Thoracic aorta (tissue), 2 donors: ENCODE measurements at places on chromosomes 11 and 22.

DNA sequence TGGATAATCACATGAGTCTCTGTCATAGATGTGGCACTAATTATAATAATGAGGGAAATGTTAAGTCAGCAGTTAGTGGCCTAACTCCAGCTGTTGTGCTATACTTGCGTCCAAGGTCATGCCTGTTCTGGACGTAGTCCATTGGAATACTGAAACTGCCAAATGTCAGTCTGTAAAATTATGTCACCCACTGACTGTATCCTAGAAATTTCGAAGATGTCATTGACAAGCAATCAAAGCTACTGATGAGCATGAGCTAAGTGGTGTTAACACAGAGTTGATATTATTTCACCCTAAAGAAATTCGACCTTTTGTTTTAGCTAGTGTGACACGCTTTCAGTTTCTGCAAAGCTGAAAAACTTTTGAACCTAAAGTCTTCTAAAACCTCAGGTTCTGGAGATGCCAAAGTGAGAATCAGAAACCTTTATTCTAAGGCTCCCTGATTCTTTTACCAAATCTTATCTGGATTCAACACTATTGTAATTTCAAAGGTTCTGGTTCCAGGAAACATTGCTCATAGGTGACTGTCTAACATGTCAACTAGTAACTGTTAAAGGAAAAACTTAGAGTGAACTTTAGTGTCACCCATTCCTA is 14.9 kb upstream of the ME3 start:
- peak overlapping the region; percentile 69 for H3K27ac ChIP-seq
- H3K36me3 ChIP-seq, result no peaks in the 10 kb centered on the region
- no peak for DNase-seq
- no peaks in the 10 kb centered on the region for H3K4me1 ChIP-seq

- DNase-seq, result no peak
- H3K27ac ChIP-seq, result no peak overlapping the region
- H3K4me3 ChIP-seq, result no peak overlapping the region
- H3K27me3 ChIP-seq, result no peaks in the 10 kb centered on the region
These were observed 2.6 kb upstream of the DSCAML1 start for GRCh38 chr11:117799634-117800033.

- no peak overlapping the region for H3K4me3 ChIP-seq
- no peaks in the 10 kb centered on the region for H3K27me3 ChIP-seq
- peaks cover 4% of the 10 kb centered on the region for H3K4me1 ChIP-seq
- H3K36me3 ChIP-seq, result no peaks in the 10 kb centered on the region
- no peak for DNase-seq
- H3K27ac ChIP-seq, result no peak overlapping the region
These were observed 36.0 kb upstream of the LDLRAD3 start for GRCh38 chr11:35907648-35908431.

DNA sequence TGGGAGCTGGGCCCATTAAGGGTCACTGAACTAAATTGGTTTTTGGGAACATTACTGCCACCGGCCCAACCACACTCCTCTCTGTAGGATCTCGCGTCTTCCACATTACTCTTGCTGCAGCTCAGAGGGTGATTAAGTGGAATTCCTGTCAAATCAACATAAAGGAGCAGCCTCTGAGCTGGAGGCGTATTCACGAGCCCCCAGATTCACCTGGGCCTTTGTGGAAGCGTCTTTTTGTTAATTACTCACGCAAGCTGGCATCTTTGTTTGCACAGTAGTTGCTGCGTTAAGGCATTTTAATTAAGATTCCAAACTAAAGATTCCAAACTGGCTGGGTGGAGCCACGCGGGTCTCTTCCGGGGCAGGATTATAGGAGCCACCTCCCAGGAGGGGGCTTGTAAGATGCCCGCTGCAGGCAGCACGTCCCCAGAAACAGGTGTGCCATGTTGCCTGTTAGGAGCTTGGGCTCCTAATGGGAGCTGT is 21.5 kb upstream of the RFPL3 start:
- no peaks in the 10 kb centered on the region for H3K36me3 ChIP-seq
- H3K4me1 ChIP-seq, result no peaks in the 10 kb centered on the region
- no peak overlapping the region for H3K4me3 ChIP-seq
- H3K27ac ChIP-seq, result no peak overlapping the region

GRCh38 chr11:44600839-44601383 is 35.4 kb downstream of the CD82 start:
- DNase-seq, result no peak
- H3K27ac ChIP-seq, result no peak overlapping the region
- no peaks in the 10 kb centered on the region for H3K27me3 ChIP-seq
- no peak overlapping the region for H3K4me3 ChIP-seq

GRCh38 chr22:25120093-25120561 is 79.5 kb upstream of the CRYBB3 start:
- no peaks in the 10 kb centered on the region for H3K27me3 ChIP-seq
- no peak for DNase-seq
- no peak overlapping the region for H3K4me3 ChIP-seq
- peaks cover 5% of the 10 kb centered on the region for H3K36me3 ChIP-seq
- H3K4me1 ChIP-seq, result peaks cover 14% of the 10 kb centered on the region

DNA sequence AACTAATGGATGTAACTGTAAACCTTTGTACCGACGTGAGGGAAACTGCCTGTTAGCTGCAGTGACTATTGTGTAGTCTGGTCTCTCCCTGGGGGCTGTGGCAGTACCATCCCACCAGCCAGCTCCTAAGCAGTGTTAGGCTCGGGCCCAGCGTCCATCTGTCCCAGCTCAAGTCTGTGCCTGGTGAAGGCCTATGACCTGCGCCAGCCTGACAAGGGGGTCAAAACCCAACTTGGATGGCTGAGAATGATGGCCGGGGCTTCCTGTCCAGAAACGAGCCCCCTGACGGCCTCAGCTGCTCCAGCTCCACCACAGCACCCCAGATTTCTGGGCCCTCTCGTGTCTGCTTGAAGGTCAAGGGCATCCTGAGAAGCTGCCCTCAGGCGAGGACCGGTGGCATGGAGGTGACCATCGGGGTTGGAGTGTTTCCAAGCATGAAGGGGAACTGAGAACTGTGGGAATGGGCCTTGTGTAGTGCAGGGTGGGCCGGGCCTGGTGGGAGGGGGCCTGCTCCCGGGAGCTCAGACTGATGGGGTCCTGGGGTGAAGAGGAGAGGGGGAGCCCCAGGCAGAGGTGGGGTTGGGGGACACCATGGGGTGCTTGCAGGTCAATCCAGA is 14.3 kb upstream of the SPI1 start:
- H3K4me1 ChIP-seq, result no peaks in the 10 kb centered on the region
- no peaks in the 10 kb centered on the region for H3K36me3 ChIP-seq
- no peak overlapping the region for H3K4me3 ChIP-seq
- no peaks in the 10 kb centered on the region for H3K27me3 ChIP-seq
- H3K27ac ChIP-seq, result no peak overlapping the region
- no peak for DNase-seq

- H3K36me3 ChIP-seq, result no peaks in the 10 kb centered on the region
- H3K4me1 ChIP-seq, result peaks cover 7% of the 10 kb centered on the region
- no peak overlapping the region for H3K27ac ChIP-seq
- H3K4me3 ChIP-seq, result no peak overlapping the region
- no peak for DNase-seq
These were observed 17.9 kb downstream of the CD5 start for GRCh38 chr11:61120099-61120705.

DNA sequence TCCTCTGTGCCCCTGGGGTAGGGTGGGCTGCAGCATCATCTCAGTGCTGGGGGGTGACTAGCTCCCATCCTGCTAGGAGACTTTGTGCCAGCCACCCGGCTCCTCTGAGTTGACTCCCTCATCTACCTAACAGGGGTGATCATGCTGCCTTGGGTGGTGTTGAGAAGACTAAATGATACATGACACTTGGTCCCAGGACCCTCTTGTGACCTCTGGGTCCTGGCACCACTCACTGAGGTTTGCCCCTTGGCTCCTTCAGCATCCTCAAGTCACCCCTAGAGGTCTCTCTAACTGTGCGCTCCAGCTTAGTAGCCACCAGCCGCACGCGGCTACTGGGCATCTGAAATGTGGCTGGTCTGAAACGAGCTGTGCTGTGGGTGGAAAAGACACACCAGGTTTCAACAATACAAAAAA is 72.1 kb downstream of the LRRC32 start:
- no peak overlapping the region for H3K27ac ChIP-seq
- DNase-seq, result no peak
- no peaks in the 10 kb centered on the region for H3K27me3 ChIP-seq
- H3K4me3 ChIP-seq, result no peak overlapping the region
- no peaks in the 10 kb centered on the region for H3K36me3 ChIP-seq

DNA sequence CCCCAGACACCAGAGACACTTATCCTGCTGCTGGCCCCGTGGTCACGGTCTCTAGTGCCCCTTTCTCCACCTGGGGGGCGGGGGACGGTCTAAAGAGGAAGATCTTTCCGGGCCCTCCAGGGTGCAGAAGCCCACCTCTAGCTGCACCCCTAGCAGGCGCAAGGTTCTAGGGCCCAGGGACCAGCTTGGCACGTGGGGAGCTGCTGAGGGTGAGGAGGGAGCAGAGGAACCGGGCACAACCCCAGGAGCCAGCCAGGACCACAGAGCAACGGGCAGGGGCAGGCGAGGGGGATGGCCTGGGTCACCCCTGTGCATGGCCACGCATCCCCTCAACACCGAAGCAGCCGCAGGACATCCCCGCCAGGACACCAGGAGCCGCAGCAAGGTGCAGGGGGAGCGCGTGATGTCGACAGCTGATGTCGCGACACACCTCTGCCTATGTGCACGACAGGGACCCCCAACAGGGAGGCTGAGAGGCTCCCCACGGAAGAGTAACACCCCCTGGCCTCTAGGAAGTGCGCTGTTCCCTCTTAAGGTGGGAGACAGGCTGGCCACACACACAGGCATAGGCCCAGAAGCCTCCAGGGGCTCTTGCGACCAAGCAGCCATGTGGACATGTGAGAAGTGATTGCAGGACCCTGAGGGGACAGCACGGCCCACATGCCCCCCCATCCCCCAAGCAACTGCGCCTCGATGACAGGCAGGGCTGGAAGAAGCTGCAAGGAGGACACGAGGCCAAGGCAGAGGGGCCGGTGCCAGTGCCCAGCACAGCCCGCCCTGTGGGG is 5.1 kb downstream of the LRFN4 start:
- no peak overlapping the region for H3K27ac ChIP-seq
- no peaks in the 10 kb centered on the region for H3K4me1 ChIP-seq
- H3K27me3 ChIP-seq, result no peaks in the 10 kb centered on the region
- no peak for DNase-seq

GRCh38 chr11:110892741-110893285 is 180.6 kb upstream of the ARHGAP20 start:
- H3K27me3 ChIP-seq, result no peaks in the 10 kb centered on the region
- no peak overlapping the region for H3K4me3 ChIP-seq
- no peaks in the 10 kb centered on the region for H3K36me3 ChIP-seq
- H3K27ac ChIP-seq, result no peak overlapping the region
- no peak for DNase-seq
- no peaks in the 10 kb centered on the region for H3K4me1 ChIP-seq

DNA sequence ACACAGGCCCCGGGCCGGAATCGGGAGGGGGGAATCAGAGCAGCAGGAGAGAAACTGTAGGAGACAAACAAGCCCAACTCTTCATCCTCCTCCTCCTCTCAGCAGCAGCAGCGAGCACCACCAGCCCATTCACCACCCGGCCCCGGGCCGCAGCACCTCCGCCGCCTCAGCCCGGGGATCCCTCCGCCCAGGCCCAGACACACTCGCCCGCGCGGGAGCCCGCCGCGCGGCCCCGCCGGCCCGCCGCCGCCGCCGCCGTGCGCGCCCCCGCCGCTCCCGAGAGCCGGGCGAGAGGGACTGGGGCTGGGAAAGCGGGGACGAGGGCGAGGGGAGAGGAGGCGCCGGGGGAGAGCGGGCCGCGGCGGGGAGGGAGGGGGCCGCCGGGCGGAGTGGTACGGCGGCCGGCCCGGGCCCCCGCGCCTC is at the start of gene PHF21A:
TSS of gene PHF21A (minus strand) at position 154 of the 423 bp plus-strand sequence. CDS start 37,235 bp downstream, outside the sequence.
- H3K27me3 ChIP-seq, result no peaks in the 10 kb centered on the region
- peak; percentile 62 for DNase-seq
- H3K36me3 ChIP-seq, result no peaks in the 10 kb centered on the region
- H3K4me1 ChIP-seq, result peaks cover 24% of the 10 kb centered on the region

- no peak for DNase-seq
- H3K4me3 ChIP-seq, result no peak within 1 kb of the TSS
These were observed at the start of gene ZP1 for GRCh38 chr11:60866911-60867870. TSS of gene ZP1 (plus strand) at chr11:60867542. CDS start at chr11:60867562, 20 bp downstream.

DNA sequence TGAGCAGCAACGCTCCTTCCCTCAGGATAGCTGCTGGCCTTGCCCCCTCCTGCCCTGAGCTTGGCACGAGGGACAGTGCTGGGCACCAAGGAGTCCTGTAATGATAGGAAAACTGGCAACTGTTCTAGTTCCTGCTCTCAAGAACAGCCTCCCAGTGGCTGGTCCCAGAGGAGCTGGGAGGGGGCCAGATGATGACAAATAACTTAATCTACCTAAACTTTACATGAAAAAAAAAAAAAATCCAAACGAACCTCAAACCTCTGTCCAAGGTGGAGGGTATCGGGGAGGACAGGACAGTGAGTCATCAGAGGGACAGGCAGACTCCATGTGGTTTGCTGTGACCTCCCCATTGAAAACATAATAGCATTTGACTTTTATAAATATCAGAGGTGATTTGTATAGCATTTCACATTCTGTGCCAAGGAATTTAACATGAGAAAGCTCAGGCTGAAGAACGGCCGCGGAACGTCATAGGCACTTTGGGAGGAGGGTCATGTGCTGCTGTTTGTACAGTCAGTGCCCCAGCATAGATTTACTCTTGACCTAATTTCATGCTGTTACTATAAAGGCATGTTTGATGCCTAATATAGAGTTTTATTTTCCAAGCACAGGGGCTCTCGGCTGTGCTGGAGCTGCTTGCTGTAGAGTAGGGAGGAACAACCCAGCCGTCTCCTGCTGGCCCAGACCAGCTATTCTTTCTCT is 98.2 kb upstream of the NNMT start:
- H3K4me3 ChIP-seq, result peak overlapping the region; percentile 36
- H3K27ac ChIP-seq, result peak overlapping the region; percentile 90
- no peaks in the 10 kb centered on the region for H3K27me3 ChIP-seq
- DNase-seq, result peak; percentile 61
- H3K36me3 ChIP-seq, result peaks cover 22% of the 10 kb centered on the region

GRCh38 chr11:35180317-35181233 is 41.6 kb downstream of the CD44 start:
- peak overlapping the region; percentile 63 for H3K27ac ChIP-seq
- no peak overlapping the region for H3K4me3 ChIP-seq
- peaks cover 19% of the 10 kb centered on the region for H3K4me1 ChIP-seq
- no peak for DNase-seq
- H3K36me3 ChIP-seq, result peaks cover 37% of the 10 kb centered on the region

- peaks cover 48% of the 10 kb centered on the region for H3K36me3 ChIP-seq
- no peaks in the 10 kb centered on the region for H3K27me3 ChIP-seq
- H3K4me3 ChIP-seq, result no peak overlapping the region
- DNase-seq, result no peak
- no peak overlapping the region for H3K27ac ChIP-seq
These were observed 39.2 kb downstream of the KMT5B start for GRCh38 chr11:68173926-68174325.
